ENCODE measurements at places on chromosomes 4 and X.

DNA sequence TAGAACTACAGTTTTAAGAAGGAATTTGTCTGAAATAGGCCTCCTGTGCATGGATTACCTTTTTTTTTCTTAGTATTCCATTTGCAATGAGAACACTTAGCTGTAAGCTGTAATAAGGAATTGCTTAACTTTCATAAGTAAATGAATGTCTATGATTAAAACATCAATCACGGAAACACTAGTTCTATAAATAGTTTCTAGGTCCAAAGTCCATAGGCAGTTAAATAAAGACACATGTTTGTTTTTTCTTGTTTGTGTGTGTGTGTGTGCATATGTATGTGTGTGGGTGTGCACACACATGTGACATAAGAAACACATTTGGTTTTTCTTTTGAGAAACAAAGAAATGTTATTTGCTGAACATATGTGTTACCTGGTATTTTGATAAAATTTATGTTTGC lies 11.2 kb downstream of the GPRIN3 start:
- no peak for DNase-seq

- no peak for DNase-seq
Measured at GRCh38 chr4:152165146-152165545, 370.7 kb downstream of the FBXW7 start.

DNA sequence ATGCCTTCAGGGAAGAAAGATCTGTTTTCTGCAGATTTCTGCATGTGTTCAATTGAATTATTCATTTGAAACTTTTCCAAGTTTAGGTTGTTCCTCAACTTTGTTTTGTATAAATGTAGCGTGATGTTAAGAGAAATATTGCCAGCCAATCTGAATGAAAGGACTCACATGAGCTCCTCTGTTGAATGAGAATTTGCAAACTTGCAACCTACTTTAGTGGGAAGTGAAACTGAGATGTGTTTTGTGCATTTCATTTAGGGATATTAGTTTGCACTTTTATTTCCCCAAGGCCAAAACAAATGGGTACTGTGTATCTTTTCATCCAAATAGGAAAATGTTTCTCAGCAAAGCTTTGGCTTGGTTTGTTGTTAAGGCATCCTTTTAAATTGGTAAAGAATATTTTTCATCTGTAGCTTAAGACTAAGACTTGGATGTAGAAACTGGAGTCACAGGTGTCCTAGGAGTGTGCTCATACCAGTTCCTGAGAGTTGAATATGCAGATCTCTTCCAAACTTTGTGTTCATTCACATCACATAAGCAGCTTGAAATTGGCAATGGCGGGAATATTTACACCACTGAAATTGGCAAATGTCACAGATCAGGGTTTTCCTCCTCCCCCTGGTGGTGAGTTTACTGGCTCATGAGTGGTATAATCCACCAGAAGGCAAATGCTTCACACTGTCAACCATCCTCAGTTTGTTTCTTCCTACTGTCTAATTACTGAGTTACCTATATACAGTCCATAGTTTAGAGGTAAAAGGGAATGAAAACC lies 193.6 kb upstream of the BANK1 start:
- DNase-seq = no peak

DNA sequence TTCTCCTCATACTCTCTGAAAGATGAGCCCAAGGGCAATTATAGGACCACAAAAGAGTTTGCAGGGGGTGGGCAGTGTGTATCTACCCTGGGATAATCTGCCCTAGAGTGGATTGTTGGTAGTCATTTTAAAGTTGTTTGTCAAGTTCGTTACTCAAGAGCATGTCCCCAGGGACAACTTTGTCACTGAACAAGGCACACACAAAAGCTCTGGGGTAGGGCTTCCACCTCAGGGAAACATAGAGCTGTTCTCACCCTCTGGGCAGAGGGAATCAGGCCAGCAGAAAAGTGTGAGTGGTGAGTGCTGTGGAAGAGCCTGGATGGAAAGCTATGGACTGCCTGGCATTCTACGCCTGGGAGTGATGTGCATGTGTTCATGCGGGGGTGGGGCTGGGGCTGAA lies 23.3 kb upstream of the LEF1 start:
- DNase-seq = no peak

GRCh38 chr4:156906325-156906724 lies 65.3 kb downstream of the PDGFC start:
- no peak for DNase-seq

- DNase-seq = no peak
Measured at GRCh38 chr4:24328310-24328709, 256.0 kb downstream of the DHX15 start.

DNA sequence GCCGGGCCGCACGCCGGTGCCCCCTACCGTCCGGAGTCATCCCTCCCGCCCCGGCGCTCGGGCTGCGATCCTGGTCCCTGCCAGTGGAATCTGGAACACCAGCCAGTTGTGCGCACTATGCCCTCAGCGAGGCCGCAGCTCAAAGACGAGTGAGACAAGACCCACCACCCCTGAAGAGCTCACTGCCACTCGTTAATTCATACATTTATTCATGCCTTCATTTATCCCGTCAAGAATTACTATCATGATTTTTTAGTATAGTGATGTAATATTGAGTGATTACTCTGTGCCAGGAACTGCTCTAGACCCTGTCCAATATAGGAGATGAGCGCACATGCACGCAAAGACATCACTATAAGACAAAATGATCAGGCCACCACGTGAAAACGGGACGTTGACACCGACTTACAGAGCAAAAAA lies 247 bp upstream of the PPA2 start:
- peak; percentile 96 for DNase-seq

DNA sequence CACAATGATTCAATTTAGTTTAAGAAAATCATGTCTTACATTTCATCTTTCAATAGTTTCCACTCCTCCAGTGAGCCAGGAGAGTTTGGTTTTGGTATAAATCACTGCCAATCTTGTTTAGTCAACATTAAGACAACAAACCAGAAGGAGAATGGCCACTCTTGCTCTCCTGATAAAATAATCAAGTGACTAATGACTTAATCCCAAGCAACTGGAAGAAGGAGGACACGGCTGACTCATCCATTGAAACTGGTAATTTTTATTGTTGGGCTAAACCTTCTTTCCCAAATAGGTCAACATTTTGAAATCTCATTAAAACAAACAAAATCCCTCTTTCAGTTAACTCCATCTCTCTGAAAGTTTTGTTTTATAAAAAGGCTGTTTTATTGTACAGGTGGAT lies 230.2 kb downstream of the CLCN4 start:
- DNase-seq = no peak

DNA sequence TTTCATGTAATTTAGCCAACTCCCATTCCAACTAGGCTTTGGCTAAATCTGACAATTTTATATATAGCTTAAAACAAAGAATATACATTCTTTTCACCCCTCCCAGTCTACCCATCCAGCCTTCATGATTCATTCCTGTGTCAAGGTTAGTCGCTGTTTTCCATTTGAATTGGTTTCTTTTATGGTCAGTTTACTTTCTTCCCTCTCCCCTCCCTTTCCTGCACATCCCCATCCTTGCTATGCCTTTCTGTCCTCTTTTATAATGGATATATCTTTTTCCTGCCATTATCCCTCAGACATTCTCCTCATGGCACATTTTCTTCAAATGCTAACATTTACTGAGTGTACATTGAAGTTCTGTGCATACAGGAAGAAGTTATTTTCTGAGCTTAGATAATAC lies 4.7 kb downstream of the ZXDB start:
- DNase-seq = no peak

DNA sequence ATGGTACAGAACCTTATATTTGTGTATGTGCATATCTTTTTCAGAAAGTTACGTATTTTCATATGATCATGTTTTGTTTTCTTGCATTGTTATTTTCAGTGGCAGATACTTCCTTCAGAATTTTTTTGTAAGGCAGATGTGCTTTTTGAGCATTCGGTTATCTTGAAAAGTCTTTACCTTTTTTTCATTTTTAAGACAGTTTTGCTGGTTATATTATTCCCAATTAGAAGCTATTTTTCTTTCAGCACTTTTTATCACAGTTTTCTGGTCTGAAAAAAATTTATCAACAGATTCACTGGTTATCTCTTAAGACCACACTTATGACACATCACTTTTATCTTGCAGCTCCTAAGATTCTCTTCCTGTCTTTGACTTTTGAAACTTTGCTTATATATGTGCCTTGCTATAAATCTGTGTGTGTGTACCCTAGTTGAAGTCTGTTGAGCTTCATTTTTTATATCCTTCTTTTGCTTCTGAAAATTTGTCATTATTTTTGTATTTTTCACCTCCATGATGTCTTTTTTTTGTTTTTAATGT lies 53.1 kb downstream of the ZNF732 start:
- DNase-seq = no peak

GRCh38 chrX:19172741-19173140 lies 50.5 kb upstream of the ADGRG2 start:
- DNase-seq = no peak

DNA sequence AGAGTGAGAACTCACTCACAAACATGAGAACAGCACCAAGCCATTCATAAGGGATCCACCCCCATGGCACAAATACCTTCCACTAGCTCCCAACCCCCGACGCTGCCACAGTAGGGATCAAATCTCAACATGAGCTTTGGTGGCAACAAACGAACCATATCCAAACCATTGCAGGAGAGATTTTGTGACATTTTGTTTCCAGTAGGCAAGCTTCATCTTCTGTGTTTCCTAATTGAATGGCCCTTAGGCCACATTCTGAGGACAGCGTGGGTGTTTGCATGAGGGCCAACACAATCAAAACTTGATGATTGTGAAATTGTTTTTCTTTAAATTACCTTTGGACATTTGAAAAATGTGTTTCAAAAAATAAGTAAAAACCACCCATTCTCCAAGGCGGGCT lies 102.6 kb upstream of the LNX1 start:
- DNase-seq = no peak
